ENCODE measurements at places on chromosomes 12 and 14.

GRCh38 chr14:81834308-81834707 is 300.7 kb upstream of the SEL1L start:
- ATAC-seq, result no peak

DNA sequence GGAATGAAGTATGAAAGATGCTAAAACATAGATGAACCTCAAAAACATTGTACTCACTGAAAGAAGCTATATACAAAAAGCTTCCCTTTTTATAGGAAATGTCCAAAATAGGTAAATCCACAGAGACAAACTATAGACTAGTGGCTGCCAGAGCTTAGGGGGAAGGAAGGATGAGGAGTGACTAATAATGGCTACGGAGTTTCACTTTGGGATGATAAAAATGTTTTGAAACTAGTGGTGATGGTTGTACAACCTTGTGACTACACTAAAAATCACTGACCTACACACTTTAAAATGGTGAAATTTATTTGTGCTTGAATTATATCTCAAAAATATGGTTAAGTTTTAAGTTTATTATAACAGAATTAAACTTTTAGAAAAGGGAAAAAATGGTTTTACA is 37.1 kb upstream of the AMN1 start:
- ATAC-seq, result peak; percentile 70

DNA sequence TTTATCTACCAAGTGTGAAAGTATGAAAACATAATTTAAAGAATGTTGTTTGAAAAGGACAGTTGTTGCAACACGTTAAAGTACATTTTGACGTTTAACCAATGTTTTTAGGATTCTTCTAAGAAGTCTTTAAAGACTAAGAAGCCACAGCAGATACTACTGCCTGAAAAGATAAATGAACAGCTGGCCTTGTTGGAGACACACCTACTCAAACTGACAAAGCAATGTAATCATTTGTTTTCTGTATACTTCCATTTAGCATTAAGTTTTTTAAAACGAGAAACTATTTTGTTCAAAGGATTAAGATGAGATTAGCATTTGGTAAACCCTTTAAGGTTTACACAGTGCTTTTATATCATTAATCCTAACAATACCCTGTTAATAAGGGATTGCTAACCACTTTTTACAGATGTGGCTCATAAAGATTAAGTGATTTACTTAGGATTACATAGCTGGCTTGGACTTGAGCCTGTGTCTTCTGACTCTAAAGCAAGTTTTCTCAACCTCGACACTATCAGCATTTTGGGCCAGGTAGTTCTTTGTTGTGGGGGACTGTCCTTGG is 134.4 kb downstream of the CFAP54 start:
- ATAC-seq, result no peak

DNA sequence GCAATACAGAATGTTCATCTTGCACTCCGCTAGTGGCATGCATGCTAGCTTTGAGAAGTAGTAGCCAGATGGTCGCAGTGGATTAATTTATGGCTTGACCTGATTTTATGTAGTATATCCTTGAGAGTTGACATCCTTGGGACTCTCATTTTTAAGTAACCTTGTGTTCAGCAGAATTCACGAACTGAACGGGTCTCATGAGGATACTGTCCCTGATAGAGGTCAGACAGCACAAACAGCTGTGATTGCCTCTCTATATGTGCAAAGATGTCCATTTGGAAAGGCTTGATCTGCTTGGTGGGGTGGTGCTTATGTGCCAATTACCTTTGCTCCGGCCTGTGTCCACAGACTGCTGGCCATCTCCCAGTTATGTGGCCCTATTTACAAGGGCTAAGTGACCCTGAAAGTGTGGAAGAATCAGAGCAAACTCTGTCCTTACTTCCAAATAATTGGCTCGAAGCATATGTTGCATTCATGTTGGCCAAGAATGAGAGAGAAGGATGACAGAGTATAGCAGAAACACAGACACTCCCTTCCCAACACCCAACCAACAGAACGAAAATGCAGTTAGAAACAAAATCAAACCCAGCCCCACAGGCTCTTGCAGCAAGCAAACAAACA is 167.1 kb downstream of the CRADD start:
- no peak for ATAC-seq

DNA sequence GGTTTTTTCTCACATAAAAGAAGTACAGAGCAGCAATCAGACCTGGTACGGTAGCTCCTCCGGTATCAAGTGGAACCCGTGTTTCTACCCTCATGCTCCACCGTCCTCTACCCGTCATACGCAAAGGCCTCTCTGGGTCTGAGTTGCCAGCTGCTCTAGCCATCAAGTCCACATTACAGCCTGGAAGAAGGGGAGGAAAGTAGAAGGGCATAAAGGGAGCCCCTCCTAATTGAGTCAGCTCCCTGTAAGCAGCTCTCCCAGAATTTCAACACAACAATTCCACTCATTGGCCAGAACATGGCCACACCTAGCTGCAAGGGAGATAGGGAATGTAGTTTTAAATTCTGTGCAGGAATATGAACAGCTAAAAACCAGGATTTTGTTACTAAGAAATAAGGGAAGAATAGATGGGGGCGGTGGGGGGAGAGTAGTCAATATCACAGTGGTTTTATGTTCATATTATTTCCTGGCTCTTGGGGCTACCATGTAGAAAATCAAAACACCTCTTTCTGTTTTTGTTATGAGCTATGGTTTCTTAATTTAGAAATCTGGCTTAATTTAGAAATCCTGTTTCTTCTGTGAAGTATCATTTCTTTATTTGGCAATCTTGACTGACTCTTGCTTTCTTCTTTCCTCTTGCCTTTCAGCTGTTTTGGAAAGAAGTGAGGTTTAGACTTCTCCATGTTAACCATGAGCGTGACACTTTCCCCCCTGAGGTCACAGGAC is 103.9 kb downstream of the AKAP6 start:
- no peak for ATAC-seq

DNA sequence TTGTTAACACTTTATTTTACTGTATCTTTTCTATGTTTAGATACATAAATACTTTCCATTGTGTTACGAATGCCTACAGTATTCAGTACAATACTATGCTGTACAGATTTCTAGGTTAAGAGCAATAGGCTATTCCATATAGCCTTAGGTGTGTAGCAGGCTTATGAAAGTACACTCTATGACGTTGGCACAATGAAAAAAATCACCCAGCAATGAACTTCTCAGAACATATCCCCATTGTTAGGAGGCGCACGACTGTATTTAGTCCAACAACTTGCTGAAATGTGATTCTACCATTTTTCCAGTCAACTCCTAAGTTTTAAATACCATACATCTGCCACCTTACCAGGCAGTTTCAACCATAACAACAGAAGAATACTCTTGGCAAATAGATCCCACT is 1.8 kb downstream of the PARP11 start:
- ATAC-seq, result no peak

GRCh38 chr14:91413547-91414474 is 3.8 kb downstream of the CCDC88C start:
- ATAC-seq, result no peak

GRCh38 chr12:67331123-67331522 is 62.0 kb downstream of the CAND1 start:
- no peak for ATAC-seq

DNA sequence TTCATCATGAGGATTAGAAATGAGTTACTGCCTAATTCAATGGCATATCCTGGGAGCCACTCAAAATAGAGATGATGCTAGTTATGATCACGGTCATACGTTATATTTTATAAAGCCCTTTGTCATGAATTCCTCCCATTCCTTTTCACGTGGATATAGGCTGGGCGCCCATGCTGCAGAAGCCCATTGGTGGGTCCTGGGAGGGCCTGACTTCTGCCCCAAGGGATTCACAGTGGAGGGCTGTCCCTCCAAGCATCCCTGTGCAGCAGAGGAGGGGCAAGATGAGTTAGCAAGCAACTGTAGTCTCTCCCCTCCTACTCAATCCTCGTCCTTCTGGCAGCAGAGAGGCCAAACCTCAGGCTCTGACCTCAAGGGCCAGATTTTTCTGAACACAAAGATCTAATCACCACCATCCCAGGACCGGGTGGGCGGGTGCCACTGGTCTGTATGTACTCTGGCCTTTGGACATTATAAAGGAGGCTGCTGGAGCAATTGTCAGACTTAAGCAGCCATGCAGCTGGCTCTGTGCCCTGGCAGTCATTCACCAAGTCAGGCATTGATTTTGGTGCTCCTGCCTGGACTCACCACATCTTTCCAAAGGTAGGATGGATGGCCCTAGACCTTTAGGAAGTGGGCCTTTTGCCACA is 8.6 kb downstream of the GLTP start:
- no peak for ATAC-seq

GRCh38 chr14:105710119-105711043 is 184.0 kb downstream of the TMEM121 start:
- ATAC-seq, result no peak

DNA sequence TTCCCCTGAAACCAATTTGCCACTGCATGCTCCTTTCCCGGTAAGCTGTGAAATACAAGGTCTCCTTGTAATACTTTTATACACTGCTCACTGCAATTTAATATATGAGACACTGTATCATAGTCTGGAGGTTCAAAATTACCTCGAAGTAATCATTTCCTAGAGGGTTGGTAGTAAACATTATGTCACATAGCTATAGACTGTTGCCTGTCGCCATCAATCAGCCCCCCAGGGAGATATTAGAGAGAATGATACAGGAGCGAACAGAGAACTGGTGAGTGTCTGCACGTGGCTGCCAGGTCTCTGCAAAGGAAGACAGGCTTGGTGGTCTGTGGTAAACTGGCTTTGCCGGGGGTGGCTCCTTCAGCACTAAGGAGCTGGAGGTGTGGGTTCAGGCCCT is 165.5 kb upstream of the WSCD2 start:
- ATAC-seq, result no peak

GRCh38 chr14:61403411-61403810 is 82.0 kb downstream of the PRKCH start:
- peak; percentile 81 for ATAC-seq
